ENCODE measurements at places on chromosomes 2 and 18.

GRCh38 chr18:6629635-6630140, 99.8 kb upstream of the ARHGAP28 start:
- no peak for DNase-seq

DNA sequence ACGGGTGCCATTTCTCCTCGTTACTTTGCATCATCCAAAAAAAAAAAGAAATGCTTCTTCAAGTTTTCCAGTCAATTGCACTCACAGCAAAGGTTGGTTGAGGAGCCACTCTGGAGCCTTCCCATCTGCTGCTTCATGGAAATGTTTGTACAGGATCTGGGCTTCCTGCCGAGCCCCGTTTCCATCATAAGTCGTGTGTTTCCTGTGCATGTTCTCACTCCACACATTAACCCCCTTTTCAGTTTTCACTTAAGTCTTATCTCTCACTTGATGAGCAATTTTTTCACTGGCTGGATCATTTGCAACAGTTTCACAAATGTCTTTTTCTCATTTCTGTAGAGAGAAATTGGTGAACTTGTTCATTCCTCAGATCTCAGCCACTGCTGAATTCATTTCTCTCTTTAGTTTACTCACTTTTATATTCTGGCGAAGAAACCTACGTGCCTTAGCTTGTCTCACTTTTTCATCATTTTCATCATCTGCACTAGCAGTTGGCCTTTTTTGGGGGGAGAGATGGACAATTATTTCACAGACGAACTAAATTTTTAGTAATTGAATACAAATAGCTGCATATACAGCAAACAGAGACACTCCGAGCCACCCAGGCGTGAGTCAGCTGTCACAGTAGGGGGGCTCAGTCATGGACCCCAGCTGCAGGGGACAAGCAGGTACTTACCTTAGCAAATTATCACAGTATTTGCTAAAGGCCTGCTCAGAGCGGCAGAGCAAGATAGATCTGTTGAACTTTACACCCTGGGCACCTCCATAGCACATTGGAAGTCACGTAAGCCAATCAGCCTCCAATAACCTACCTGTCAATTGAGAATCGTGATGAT, 750.8 kb upstream of the ID2 start:
- DNase-seq, result peak; percentile 55

DNA sequence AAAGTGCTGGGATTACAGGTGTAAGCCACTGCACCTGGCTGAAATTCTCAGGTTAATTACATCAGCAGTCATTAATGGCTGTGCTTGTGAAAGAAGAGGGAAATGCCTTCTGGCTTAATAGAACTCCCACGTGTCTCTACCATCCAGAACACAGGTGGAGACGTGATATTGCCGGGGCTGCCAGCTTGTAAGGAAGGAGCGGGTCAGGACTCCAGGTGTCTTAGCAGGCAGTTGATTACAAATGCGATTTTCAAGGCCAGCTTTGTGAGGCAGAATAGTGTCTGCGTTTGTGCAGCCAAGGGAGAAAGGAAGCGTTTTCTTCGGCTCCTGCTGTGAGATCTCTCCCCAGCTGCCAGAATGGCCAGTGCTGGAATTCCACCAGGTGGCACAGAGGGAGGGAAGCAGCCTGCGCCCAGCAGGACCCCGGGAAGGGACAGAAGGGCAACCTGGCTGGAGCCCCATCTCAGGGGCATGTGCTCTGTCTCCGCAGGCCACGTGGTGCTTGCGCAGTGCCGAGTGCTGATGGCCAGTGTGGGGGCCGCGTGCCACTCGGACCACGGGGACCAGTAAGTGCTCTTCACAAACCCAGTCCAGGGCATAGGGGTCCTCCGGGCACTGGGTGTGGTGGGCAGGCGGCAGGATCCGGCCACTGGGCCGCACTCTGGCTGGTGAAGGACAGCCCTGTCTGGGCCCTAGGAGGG, 3.7 kb upstream of the ESPNL start:
- DNase-seq, result no peak

DNA sequence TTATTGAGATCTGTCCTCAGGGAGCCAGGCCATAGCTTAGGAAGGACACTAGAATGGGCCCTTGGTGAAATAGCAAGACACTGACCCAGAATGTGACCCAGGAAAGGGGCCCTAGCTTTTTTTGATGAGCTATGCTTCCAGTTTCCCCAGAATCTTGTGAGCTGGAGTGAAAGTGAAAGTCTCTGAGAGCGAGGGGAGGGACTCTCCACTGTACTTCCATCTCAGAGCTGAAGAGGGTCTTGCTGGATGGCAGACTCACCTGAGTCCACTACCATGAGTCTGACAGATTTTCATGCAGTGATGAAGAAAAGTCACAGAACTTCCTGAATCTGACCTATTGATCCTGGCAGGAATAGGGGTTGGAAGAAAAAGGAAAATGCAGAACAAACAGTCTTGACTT, 3.1 kb downstream of the ARHGAP25 start:
- DNase-seq, result no peak

DNA sequence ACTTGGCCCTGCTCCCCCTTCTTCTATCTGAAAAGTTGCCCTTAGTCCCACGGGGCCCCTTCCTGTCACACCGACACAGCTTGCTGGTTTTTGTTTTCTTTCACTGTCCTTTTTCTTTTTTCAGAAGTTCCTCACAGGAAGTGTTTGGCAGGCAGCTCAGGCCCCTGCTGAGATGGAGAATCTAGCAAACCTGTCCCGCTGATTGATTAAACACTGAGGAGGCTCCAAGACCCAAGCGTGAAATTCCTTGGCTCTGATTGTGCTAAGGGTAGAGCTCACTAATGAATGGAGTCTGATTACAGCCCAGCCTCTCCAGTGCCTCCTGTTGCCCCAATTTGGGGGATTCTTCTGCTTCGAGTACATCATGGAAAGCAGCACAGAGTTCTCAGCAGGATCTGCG, 365.9 kb upstream of the MEX3C start:
- DNase-seq, result no peak

DNA sequence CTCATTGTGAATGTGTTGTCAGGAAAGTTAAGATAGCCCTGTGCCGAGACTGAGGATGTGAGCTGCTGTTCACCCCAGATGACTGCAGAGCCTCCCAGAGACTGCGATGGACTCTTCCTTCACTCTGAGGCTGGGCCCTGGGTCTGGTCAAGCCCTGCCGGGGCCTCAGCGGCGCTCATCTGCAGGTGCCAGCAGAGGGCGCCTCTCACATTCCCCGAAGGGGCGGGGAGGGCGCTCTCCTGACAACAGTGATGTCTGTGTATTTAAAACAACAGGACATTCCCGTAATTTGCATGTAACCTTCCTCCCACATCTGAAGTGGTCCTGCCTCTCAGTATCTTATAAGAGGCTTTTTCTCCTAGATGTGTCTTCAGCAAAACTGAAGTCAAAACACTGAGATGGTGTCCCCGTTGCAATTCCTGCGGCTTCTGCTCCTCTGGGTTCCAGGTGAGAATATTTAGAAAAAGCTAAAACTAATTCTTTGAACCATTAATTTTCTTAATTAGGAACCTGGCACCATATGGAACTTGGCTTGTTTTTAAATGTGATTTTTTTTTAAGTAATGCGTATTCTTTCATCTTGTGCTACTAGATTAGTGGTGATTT, 1377.9 kb downstream of the RPIA start:
- DNase-seq, result peak; percentile 51

- no peak for DNase-seq
Measured at GRCh38 chr2:3296182-3296972, 81.2 kb downstream of the EIPR1 start.

All from Right ventricle myocardium superior (tissue), 1 donor.